ENCODE measurements at places on chromosomes 2 and 18.
A peak's percentile ranks its signal among the peaks of the same experiment; 100 is the strongest.

- DNase-seq = no peak
Measured at GRCh38 chr2:53452957-53453748, 314.5 kb upstream of the CHAC2 start.

GRCh38 chr18:65631766-65632165 lies 119.0 kb upstream of the CDH7 start:
- no peak for DNase-seq

- no peak for DNase-seq
Measured at GRCh38 chr18:6452194-6452593, 37.5 kb upstream of the L3MBTL4 start.

DNA sequence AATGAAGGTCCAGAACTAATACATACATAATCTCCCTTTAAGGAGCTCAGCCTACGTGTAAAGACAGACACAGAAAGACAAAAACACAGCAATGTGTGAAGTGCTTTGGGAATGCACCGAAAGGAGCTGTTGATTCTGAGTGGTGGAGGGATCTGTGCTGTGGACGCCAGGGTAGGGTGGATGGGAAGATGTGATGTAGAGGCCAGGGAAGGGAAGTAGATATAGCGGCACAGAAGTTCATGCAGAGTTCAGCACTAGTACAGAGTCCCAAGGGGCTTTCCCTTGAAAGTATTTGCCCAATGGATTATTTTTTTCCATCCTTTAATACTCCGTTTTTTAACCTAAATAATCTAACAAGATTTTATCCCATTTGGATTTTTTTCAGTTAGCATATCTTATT lies 32.1 kb upstream of the DOCK10 start:
- no peak for DNase-seq

DNA sequence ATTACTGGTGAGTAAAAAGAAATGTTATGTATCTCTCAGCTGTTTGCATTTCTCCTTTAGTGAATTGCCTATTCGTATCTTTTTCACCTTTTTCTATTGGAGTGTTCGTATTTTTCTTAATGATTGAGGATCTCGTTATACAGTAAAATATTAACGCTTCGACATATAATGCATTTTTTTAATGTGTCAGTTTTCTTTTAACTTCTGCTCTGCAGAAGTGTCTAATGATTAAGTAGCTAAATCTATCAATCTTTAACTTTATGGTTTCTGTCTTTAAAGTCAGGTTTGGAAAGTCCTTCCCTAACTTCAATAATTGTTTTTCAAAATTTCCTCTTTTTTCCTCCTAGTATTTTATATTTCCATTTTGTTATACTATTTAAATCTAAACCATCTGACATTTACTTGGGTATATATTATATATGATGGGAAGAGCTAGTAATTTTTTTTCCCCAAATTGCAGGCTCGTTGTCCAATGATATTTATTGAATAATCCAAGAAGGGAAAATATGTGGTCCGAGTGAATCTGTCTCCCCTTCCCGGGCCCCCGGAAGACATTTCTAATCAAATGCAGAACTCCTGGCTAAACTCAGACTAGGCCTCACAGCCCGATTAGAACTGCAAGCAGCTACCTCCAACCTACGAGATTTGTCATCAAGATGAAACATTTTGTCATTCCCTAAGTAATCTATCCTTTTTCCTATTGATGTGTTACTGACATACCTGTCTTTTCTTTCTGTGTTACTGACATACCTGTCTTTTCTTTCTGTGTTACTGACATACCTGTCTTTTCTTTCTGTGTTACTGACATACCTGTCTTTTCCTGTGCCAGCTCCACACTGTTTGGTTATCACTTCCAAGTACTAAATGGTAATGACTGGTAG lies 17.2 kb downstream of the PCBP1 start:
- no peak for DNase-seq

- no peak for DNase-seq
Measured at GRCh38 chr2:46379213-46380037, 82.2 kb downstream of the EPAS1 start.

GRCh38 chr2:171389780-171390179 lies 44.0 kb downstream of the METTL8 start:
- DNase-seq = no peak

GRCh38 chr2:83584672-83585071 lies 874.4 kb downstream of the SUCLG1 start:
- DNase-seq = no peak

- no peak for DNase-seq
Measured at GRCh38 chr18:10838553-10838952, 310.8 kb downstream of the PIEZO2 start.

GRCh38 chr2:9205963-9206948 lies at the start of gene ASAP2:
ASAP2 (plus strand) TSS chr2:9206812; CDS start chr2:9207105, 293 bp downstream.
- DNase-seq = no peak

DNA sequence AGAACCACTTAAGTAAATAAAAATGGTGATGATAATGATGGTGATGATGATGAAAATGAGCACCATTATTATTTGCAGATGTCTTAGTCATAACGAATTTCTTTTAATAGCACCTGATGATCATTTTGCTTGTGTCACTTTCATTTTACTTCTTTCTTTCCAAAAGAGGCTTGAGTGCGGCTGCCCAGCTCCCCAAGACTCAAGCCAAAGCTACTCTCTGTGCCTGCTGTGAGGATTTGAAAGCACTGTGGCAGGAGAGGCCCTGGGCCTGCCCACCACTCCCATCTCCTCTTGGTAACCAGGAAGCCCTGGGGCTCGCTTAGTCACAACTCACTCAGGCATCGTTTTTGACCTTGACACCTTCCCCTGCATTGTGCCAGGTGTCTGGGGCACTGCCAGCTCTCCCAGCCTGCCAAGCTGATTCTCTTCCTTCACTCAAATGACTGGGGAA lies 41.2 kb downstream of the RPL37A start:
- no peak for DNase-seq

GRCh38 chr2:206858687-206859329 lies 80.5 kb upstream of the CPO start:
- no peak for DNase-seq

- DNase-seq = no peak
Measured at GRCh38 chr2:187748958-187749357, 194.7 kb upstream of the TFPI start.

DNA sequence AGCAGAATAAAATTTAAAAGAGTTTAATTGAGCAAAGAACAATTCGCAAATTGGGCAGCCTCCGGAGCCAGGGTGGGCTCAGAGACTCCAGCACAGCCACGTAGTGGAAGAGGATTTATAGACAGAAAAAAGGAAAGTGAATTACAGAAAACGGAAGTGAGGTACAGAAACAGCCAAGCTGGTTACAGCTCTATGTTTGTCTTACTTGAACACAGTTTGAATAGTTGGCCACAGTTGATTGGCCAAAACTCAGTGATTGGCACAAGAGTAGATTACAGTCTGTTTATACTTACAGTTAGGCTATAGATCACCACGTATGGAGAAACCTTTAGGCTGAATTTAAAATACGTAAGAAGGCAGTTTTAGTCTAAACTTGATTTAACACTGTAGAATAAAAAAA lies 78.8 kb upstream of the NEDD4L start:
- DNase-seq = no peak

GRCh38 chr2:33321236-33321771 lies 155.1 kb upstream of the RASGRP3 start:
- no peak for DNase-seq

GRCh38 chr2:135162377-135162776 lies 110.3 kb downstream of the RAB3GAP1 start:
- DNase-seq = no peak

- no peak for DNase-seq
Measured at GRCh38 chr2:113175736-113176695, 2.2 kb downstream of the PSD4 start.

DNA sequence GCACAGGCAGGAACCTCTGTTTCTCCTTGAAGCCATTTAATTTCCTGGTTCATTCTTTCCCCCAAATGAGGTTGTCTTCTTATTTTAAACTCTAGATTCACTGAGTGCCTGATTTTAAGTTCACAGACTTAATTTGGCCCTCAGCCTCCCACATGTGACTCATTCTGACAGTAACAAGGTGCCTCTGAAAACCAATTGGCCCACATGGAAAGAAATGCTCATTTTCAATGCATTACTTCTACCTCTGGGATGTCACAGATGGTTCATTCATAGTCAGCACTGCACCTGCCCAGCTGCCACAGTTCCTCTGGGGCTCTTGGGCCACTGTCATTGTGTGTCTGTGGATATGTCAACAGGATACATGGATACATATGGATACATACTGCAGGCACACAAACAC lies 140.4 kb upstream of the CAPN13 start:
- DNase-seq = no peak

DNA sequence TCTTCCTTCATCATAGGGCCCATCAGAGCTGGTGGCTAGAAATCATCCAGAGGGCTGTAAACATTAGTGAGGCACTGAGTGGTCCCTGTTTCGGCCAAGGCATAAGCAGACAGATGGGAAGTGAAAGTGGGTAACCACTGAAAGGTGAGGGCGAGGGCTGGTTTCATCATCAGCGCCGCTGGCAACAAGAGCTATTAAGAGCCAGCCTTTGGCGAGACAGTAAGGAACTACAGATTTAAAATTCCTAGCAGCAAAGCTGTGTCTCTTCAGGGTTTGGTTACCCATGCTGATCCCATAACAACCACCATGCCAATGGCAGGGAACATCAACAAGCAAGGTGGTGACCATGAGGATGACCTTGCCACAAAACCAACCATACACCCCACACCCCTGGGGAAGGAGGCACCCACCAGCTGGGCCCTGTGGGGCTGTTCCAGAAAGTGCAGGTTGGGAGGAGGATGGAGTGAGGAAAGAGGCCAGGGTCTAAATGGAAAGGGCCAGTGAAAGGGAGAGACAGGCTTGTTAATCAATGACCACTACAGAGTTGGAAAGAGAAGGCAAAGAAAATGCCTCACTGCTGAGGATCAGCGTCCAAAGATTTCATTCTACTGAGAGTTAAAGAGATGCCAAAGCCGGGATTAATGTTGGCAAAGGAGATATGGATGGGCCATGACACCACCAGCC lies 9.0 kb upstream of the SLC20A1 start:
- no peak for DNase-seq

DNA sequence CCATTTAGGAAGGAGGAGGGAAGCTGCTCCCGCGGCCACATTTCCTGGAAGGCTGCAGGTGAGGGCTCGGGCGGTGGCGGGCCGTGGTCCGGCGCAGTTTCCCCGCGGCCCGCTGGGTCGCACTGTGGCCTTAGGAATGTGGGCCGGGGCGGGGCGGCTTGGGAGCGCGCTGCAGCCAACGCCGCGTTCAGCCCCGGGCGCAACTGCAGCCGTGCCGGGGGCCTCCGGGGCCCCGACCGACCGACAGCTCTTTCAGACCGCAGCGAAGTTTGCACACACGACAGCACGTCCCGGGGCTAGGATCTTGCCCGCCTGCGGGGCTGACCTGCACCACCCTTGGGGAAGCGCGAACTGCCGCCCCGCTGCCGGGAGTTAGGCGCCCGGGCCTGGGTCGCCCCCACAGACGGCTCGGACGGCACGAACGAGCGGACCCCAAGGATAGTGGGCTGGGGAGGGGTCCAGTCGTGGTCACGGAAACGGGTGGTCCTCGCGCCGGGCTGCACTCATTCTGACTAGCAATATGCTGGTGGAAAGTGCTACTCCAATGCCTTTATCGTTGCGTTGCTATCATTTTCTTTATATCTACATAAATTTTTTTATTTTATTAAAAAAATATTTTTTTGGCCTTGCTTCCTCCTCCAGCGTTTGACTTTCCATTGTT lies 69.9 kb upstream of the DLX2 start:
- peak; percentile 34 for DNase-seq

DNA sequence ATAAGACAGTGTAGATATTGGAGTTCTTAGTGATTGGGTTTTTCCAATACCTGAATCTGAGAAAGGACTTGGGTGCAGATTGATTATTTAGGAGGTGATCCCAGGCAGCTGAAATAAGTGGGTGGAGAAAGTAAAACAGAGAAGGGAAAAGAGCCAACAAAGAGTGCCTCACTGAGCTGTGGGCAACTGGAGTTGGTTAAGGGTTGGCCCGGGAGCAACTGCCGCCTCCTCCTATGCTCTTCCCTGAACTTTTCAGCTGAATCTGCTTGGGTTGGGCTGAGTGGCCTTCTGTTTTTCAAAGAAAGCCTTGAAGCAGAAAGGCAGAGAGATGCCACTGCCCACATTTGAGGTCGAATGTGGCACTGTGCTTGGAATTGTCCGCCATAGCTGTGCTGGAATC lies 20.9 kb upstream of the CCDC150 start:
- DNase-seq = no peak

- DNase-seq = no peak
Measured at GRCh38 chr2:186771850-186772463, 77.0 kb downstream of the ZSWIM2 start.

GRCh38 chr2:241980193-241980592 lies 110.7 kb downstream of the RTP5 start:
- no peak for DNase-seq

Data from effector CD4-positive, alpha-beta T cell (primary cell).